ENCODE measurements at places on chromosomes 12 and 14. TPM values are rescaled to one million over a fixed set of nuclear protein-coding genes. Genes with fewer than 3 reads are reported as not detected.

- H3K27me3 ChIP-seq, result peaks cover 27% of the 10 kb centered on the region
- H3K36me3 ChIP-seq, result no peaks in the 10 kb centered on the region
- H3K4me3 ChIP-seq, result no peak overlapping the region
- H3K4me1 ChIP-seq, result peaks cover 4% of the 10 kb centered on the region
- H3K27ac ChIP-seq, result no peak overlapping the region
Measured at GRCh38 chr14:69262516-69262915, 2.6 kb downstream of the GALNT16 start.

- no peaks in the 10 kb centered on the region for H3K36me3 ChIP-seq
- peak overlapping the region; percentile 68 for H3K4me3 ChIP-seq
- no peaks in the 10 kb centered on the region for H3K27me3 ChIP-seq
- peak overlapping the region; percentile 33 for H3K27ac ChIP-seq
- no peak for DNase-seq
Measured at GRCh38 chr12:70468741-70469140, 102.7 kb downstream of the KCNMB4 start.

DNA sequence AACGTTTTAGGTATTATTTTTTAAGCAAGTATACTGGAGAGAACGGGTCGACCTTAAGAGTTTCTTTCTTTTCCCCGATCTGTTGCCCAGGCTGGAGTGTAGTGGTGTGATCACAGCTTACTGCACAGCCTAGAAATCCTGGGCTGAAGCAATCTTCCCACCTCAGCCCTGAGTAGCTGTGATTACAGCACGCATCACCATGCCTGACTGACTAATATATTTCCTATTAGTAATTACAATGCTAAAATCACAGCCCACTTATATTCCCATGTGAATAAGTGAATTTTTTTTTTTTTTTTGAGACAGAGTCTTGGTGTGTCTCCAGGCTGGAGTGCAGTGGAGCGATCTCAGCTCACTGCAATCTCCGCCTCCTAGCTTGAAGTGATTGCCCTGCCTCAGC, 50.4 kb downstream of the DICER1 start:
- H3K4me1 ChIP-seq, result no peaks in the 10 kb centered on the region
- peaks cover 49% of the 10 kb centered on the region for H3K36me3 ChIP-seq
- no peak overlapping the region for H3K4me3 ChIP-seq
- H3K27ac ChIP-seq, result no peak overlapping the region

- H3K27me3 ChIP-seq, result no peaks in the 10 kb centered on the region
- H3K36me3 ChIP-seq, result no peaks in the 10 kb centered on the region
- H3K27ac ChIP-seq, result no peak overlapping the region
- DNase-seq, result no peak
- no peak overlapping the region for H3K4me3 ChIP-seq
- H3K4me1 ChIP-seq, result no peaks in the 10 kb centered on the region
Measured at GRCh38 chr14:56891226-56891625, 80.9 kb upstream of the OTX2 start.

- H3K4me1 ChIP-seq, result peaks cover 14% of the 10 kb centered on the region
- H3K4me3 ChIP-seq, result peak within 1 kb of the TSS; percentile 78
- H3K27me3 ChIP-seq, result no peaks in the 10 kb centered on the region
- H3K27ac ChIP-seq, result peak within 1 kb of the TSS; percentile 92
Measured at GRCh38 chr12:124993626-124994436, at the start of gene BRI3BP. Gene BRI3BP (plus strand): TSS chr12:124993645. CDS start chr12:124993791, 146 bp downstream.

DNA sequence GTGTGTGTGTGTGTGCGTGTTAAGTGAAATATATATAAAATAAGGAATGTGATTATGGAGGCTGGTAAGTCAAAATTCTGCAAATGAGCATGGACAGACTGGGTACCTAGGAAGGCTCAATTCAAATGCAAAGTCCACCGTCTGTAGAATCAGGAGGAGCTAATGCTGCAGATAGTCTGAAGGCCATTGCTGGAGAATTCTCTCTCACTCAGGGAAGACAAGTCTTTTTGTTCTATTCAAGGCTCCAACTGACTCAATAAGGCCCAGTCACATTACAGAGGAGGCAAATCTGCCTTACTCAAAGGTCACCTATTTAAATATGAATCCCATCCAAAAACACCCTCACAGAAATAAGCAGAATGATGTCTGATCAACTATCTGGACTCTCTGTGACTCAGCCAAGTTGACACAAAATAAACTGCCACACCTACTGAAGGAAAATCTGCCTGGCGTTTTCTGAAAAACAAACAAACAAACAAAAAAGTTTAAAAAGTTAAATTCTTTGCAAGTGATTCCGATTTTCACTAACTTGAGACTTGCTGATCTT, 684 bp upstream of the KLRF2 start:
- no peaks in the 10 kb centered on the region for H3K36me3 ChIP-seq
- no peak overlapping the region for H3K4me3 ChIP-seq
- DNase-seq, result no peak
- no peaks in the 10 kb centered on the region for H3K27me3 ChIP-seq
- H3K4me1 ChIP-seq, result no peaks in the 10 kb centered on the region

GRCh38 chr14:93065272-93065730, 50.4 kb downstream of the ITPK1 start:
- no peaks in the 10 kb centered on the region for H3K36me3 ChIP-seq
- H3K4me1 ChIP-seq, result peaks cover 62% of the 10 kb centered on the region
- H3K27me3 ChIP-seq, result no peaks in the 10 kb centered on the region
- DNase-seq, result no peak
- peak overlapping the region; percentile 92 for H3K27ac ChIP-seq
- no peak overlapping the region for H3K4me3 ChIP-seq

GRCh38 chr14:58071341-58071740, 80.7 kb downstream of the ARMH4 start:
- no peak overlapping the region for H3K27ac ChIP-seq
- no peak overlapping the region for H3K4me3 ChIP-seq
- DNase-seq, result no peak
- no peaks in the 10 kb centered on the region for H3K27me3 ChIP-seq

DNA sequence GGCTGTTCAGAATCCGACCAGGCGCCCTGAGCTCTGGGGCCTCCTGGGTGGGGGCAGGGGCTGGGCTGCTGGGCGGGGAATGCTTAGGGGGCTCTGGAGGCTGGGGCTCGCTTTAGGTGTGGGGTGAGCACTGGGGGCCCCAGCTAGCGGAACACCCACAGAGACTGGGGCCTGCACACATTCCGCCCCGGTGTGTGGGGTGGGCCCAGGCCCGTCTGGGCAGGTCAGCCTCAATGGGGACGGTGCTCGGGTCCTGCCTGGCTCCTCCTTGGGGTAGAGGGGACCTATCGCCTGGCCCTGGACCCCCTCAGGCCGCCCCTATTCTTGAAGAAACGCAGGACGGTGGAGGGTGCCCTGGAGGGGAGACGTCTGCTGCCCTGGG, 364.8 kb downstream of the TMEM121 start:
- DNase-seq, result no peak
- H3K4me3 ChIP-seq, result no peak overlapping the region
- no peaks in the 10 kb centered on the region for H3K4me1 ChIP-seq
- H3K27ac ChIP-seq, result no peak overlapping the region
- H3K36me3 ChIP-seq, result no peaks in the 10 kb centered on the region
- H3K27me3 ChIP-seq, result no peaks in the 10 kb centered on the region

GRCh38 chr12:19003141-19003540, 126.4 kb upstream of the PLEKHA5 start:
- H3K36me3 ChIP-seq, result no peaks in the 10 kb centered on the region
- no peaks in the 10 kb centered on the region for H3K27me3 ChIP-seq
- no peaks in the 10 kb centered on the region for H3K4me1 ChIP-seq
- H3K4me3 ChIP-seq, result no peak overlapping the region

DNA sequence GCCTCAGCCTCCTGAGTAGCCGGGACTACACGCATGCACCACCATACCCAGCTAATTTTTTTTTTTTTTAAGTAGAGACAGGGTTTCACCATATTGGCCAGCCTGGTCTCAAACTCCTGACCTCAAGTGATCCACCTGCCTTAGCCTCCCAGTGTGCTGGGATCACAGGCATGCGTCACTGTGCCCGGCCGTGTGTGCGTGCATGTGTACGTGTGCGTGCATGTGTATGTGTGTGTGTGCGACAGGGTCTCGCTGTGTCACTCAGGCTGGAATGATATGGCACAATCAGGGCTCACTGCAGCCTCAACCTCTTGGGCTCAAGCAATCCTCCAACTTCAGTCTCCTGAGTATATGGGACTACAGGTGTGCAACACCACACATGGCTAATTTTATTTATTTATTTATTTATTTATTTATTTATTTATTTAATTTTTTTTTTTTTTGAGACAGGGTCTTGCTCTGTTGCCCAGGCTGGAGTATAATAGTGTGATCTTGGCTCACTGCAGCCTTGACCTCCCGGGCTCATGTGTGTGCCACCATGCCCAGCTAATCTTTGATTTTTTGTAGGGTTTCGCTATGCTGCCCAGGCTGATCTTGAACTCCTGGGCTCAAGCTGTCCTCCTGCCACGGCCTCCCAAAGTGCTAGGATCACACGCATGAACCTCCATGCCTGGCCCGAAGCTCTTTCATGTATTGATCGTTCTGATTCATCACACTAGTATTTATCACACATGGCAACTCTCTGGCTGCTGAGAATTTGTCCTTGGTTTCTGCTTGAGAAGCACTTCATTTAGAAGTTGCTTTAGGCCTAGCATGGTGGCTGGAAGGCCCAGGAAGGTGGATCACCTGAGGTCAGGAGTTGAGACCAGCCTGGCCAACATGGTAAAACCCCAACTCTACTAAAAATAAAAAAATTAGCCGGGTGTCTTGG, 35.9 kb upstream of the CLIP1 start:
- H3K27me3 ChIP-seq, result no peaks in the 10 kb centered on the region
- no peak overlapping the region for H3K27ac ChIP-seq
- no peaks in the 10 kb centered on the region for H3K36me3 ChIP-seq
- no peak for DNase-seq

GRCh38 chr12:1319212-1319611, 275.2 kb downstream of the FBXL14 start:
- H3K4me3 ChIP-seq, result no peak overlapping the region
- H3K4me1 ChIP-seq, result no peaks in the 10 kb centered on the region
- DNase-seq, result no peak
- H3K27me3 ChIP-seq, result no peaks in the 10 kb centered on the region
- H3K36me3 ChIP-seq, result no peaks in the 10 kb centered on the region

Gene FOS
- total RNA-seq, result 0.43 TPM

Gene SPX
- not detected for total RNA-seq

Gene LBHD2
- not detected for total RNA-seq
